ENCODE measurements at places on chromosomes 11 and 22.

DNA sequence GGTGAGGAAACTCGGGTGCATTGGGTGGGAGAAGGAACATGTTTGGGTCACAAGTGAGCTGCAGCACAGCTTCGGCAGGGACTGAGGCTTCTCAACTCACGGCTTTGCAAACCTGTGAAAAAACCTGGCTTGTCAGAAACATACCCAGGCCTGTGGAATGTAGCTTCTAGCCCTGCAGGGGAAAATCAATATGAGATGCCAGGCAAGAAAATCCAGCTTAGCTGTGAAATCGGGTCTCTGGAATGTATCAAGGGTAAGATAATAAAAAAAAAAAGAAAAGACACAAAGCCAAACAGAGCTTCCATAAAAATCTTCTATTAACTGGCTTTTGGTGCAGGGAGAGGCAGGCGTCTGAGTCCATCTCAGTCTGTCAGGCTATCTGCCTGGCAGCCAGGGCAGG is 28.5 kb downstream of the UQCR10 start:
- no peak for DNase-seq

DNA sequence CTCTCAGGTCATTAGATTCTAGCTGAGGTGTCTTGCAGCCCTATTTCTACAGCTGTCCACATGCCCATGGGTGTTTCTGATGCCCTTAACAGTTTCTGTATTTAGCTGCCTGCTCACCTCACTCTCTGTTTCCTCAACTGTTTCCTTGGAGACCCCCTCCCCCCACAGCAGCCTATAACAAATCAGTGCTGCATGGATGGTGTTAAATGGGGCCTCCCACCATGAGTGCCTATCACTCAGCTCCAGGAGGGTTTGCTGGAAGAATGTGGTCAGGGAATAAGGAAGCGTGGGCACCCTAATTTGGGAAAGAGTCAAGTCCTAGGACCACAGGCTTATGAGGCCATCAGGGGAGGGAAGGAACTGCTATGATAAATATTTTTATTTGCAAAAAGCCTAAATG is 8.6 kb downstream of the KLHL35 start:
- DNase-seq = no peak

DNA sequence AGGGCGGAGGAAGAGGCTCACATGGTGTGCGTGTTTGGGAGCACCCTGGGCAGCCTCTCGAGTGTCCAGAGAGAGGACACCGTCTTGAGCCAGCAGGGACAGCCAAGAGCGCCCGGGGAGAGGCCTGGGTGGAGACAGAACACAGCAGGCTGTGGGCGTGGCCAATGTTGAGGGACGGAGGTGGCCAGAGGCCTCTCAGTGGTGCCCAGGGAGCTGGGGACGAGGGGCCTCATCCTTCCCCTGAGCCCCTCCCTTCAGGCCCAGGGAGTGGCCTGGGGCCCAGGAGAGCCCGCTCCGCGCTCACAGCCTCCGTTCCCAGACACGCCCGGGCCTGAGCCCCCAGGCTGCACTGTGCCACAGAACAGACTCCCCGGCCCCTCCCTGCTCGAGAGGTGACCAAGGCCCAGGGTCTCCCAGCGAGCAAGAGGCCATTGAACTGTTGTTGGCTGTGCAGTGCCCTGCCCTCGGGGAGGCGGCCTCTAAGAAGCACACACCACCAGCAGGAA is 48.4 kb downstream of the CDKN1C start:
- DNase-seq = no peak

DNA sequence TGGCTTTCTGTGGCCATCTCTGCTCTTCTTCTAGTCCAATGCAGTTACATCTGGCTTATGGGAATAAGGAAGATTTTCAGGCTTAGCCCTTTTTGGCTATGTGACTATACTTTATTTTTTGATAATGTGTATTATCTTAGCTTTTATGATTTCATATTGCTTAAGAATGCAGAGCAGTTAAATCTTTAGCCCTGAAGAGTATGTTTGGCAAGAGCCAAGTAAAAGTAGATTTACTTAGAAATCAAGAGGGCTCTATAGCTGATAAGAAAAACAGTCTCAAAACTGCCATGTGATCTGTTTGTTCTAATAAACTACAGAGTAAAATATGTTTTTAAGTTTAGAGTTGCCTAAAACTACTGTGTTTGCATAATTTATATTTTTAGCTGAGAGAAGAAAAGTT is 61.2 kb downstream of the RNF169 start:
- no peak for DNase-seq

DNA sequence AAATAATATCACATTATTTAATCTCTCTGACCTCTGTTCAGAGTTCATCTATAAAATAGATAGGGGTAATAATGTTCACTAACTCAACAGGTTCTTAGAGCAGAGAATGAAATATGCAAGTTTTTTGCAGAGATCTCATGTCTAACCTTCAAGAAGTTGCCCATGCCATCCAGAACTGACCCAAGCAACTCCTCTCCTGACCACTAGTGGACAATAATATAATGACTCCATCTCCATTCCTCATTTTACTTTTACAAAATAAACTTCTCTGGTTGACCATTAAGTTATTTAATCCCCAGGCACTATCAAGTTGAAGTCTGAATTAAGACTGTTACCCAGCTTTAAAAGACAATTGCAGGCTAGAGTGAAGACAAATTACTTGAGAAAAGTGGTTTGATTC is 382.6 kb downstream of the KCNA4 start:
- DNase-seq = no peak

DNA sequence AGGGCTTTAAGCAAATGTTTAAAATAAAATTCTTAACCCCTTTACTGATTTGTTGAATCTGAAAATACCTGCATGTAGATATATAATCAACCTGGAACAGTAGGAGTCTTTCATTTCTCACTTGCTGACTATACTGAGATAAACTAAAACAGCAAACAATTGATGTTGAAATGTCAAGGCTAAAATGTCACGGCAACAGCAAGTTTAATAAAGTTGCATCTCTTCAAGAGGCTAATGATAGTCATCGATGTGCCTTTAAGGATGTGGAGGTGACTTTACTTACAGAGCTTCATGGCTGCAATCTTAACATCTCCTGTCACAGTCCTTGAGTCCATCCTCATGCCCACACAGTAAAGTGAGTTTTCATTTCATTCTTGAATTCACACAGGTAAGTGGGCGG is 3.6 kb upstream of the PRRG4 start:
- DNase-seq = no peak

DNA sequence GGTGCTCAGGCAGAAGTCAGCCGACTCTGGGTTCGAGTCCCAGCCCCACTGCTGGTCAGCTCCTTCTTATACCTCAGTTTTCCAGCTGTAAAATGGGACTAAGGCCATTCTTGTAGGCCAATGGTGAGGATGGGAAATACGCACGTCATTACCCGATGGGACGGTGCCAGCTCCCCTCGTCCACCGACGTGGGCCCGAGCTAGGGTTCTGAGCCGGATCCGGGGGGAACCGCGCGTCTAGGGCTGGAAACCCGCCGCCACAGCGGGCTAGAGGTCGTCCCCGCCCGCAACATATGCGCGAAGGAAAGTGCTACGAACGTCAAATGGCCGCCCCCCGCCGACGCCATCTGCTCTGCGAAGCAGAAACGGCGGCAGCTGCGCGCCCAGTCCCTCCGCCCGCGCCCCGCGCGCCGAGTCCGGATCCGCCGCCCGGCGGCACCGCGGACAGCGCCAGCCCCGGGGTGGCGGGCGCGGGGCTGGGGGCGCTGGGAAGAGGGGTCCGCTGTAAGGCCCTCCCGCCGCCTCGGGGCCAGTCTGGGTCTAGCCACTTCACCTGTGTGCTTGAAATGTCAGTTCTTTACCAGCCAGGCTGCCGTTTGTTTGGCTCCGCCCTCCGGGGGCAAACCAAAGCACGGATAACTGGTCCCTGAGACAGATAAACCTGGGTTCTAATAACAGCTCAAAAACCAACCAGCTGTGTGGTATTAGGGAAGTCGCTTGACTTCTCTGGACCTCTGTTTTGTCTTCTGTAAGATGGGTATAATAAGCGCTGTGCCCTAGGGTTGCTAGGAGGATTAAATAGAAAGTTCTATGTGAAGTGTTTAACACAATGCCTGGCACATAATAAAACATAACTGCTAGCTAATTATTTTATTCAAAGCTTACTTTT is 103.5 kb upstream of the RCN1 start:
- DNase-seq = no peak

DNA sequence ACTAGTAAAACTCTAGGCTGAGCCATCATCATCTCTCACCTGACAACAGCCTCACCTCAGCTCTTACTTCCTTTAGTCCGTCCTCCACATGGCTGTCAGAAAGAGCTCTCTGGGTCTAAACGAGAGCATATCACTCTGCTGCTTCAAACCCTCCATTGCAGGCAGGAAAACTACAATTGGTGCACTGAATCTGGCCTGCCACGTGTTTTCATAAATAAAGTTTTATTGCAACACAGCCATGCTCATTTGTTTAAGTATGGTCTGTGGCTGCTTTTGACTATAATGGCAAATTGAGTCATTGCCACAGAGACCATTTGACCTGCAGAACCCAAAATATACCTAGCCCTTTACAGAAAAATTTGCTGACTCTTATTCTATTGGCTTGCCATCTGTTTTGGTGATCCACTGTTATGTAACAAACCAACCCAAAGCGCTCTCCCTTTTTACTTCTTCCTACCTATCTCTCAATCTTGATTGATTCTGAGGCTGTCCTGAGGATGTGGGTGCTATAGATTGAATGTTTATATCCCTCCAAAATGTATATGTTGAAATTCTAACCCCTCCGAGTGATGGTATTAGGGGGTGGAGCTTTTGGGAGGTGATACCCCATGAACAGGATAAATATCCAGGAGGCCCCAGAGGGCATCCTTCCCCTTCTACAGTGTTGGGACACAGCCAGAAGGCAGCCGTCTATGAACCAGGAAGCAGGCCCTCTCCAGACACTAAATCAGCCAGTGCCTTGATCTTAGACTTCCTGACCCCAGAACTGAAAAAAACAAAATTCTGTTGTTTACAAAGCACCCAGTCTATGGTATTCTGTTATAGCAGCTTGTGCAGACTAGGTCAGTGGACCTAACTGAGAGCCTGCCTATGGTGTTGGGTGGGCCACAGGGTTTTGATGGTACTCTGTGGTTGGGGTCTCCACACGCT is 99.9 kb downstream of the PIWIL4 start:
- DNase-seq = no peak

DNA sequence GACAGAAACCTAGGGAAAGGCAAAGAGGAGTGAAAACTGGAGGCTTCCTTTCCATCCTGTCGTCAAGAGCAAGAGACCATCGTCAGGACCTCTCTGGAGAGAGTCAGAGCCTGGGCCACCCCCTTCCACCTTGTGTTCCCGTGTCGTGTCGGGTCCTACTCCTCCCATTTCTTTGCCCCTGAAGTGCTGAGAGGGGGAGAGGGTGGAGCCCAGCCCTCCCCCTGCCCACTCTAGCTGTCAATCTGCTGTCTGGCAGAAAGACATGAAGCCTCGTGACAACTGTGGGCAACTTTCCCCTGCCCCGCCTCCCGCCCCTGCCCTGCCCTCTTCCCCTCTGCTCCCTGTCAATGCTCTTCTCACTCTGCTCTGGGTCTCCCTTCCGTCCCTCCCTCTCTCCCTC is 20.6 kb downstream of the ANKK1 start:
- no peak for DNase-seq

DNA sequence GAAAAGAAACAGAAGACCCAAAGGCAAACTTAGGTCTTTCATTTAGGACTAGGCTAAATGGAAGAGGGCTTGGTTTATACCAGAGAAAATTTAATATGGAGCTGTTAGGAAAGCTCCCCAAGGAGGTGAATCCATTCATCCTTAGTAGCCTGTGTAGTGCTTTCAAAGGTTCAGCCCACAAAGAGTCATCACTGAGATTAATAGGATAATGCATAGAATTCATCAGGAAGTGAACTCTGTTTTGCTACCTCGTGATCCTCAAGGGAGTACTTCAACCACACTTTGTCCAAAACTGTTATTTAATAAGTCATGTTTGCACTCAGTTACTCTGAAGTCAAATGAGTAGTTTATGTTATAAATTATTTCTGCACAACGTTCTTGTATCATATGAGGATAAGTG is 43.3 kb upstream of the MMP7 start:
- DNase-seq = no peak

All from activated gamma-delta T cell (primary cell).